ENCODE measurements at places on chromosomes 5 and 9.

DNA sequence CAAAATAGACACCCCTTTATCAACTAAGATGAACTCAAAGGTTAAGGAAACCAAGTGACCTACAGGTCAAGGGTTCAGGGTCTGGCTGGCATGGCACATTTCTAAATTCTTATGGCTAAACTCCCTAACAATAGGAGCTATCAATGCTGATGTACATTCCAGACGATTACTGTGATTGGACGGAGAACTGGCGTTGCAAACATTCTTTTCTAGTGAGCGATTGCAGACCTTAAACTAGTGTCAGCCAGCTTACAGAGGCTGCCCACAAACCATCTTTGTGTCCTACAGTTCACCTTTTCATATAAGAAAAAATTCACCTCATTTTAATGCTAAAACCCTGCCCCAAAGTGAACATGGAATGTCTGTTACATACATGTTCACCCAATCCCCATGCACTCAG, 382.9 kb downstream of the MAT2B start:
- no peaks in the 10 kb centered on the region for H3K27me3 ChIP-seq
- H3K4me3 ChIP-seq = no peak overlapping the region

DNA sequence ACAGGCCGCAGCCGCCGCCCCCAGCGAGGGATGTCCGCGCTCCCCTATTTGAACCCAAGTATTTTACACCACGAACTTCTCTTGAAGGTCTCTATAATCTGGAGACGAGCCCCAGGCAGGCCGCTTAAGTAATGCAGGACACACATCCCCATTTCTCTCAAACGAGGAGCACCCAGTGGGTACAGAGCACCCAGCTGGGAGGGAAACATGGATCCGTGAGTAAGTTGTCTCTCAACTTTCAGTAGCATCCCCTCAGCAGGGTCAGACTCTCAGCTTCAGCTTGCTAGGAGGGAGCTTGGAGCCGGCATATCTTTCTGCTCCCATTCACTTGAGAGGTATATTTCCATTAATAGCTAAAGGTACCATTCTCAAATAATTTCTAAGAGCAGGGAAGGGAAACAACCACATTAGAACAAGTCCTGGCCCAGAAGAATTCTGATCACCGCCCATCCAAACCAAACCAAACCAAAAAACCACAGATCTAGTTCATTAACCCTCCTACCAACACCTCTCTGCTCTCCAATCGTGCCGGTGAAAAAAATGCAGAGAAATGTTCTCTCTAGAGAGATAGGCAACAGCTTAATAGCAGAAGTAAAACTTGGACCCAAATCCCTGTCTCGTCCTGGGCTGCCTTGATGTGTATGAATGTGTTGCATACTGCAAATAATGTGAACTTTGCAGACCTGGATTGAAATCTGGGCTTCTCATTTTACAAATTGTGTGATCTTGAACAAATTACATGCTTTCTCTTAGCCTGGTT, 910 bp downstream of the TDRD7 start:
- H3K4me3 ChIP-seq = peak overlapping the region; percentile 73
- no peak for DNase-seq
- H3K4me1 ChIP-seq = peaks cover 21% of the 10 kb centered on the region
- H3K27me3 ChIP-seq = peaks cover 15% of the 10 kb centered on the region
- H3K36me3 ChIP-seq = no peaks in the 10 kb centered on the region
- H3K27ac ChIP-seq = peak overlapping the region; percentile 23

DNA sequence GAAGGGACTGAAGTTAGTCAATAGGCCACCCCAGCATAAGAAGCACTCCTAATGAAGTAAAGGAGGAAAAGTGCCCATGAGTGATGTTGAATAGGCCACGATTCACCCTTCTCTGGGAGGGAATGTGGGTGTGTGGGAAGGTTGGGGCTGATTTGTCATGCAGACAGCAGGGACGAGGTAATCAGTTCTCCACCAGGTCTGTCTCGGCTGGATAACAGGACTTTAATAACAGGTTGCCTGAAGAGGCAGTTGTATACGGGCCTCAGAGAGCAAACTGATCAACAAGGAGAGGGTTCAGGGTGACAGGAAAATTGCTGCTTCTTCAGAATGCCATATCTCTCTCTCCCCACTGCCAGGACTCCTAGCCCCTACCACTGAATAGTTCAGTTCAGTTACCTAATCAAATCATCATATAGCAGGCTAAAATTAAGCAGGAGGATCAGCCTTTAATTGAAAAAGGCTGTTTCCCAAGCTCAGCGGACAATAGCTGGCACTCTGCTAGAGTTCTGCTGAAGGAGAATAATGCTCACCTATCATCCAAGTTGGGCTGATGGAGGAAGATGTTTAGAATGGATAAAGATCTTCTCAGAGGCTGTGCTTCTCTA, 43.6 kb upstream of the SMIM32 start:
- H3K27me3 ChIP-seq = no peaks in the 10 kb centered on the region
- no peak overlapping the region for H3K4me3 ChIP-seq
- H3K27ac ChIP-seq = no peak overlapping the region
- no peaks in the 10 kb centered on the region for H3K4me1 ChIP-seq
- no peak for DNase-seq

- no peak for DNase-seq
- no peaks in the 10 kb centered on the region for H3K36me3 ChIP-seq
Measured at GRCh38 chr9:24801344-24801743, 255.6 kb upstream of the IZUMO3 start.

DNA sequence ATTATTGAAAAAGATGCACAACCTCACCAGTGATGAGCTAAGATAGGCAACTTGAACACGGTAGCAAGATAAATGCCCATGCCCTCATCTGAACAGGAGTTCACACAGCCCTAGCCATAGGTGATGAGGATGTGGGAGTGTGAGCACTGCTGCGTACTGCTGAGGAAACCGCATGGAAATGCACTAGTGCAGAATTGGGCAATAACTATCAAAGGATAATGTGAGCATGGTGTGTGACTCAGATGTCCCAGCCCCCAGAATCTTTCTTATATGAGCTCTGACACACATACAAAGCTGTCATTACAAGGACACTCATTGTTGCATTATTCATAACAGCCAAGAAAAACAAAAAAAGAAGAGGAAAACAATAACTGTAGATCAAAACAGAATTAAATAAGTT, 521.2 kb downstream of the IRX1 start:
- no peaks in the 10 kb centered on the region for H3K36me3 ChIP-seq
- H3K4me1 ChIP-seq = no peaks in the 10 kb centered on the region
- H3K27me3 ChIP-seq = no peaks in the 10 kb centered on the region
- no peak overlapping the region for H3K4me3 ChIP-seq
- no peak overlapping the region for H3K27ac ChIP-seq

- no peaks in the 10 kb centered on the region for H3K27me3 ChIP-seq
- DNase-seq = peak; percentile 3
- no peak overlapping the region for H3K4me3 ChIP-seq
- H3K27ac ChIP-seq = no peak overlapping the region
- H3K36me3 ChIP-seq = no peaks in the 10 kb centered on the region
Measured at GRCh38 chr9:120655005-120655622, 59.2 kb downstream of the MEGF9 start.

- no peaks in the 10 kb centered on the region for H3K27me3 ChIP-seq
- no peak overlapping the region for H3K4me3 ChIP-seq
- no peak for DNase-seq
- H3K27ac ChIP-seq = no peak overlapping the region
- peaks cover 27% of the 10 kb centered on the region for H3K4me1 ChIP-seq
Measured at GRCh38 chr9:34334337-34334824, 5.0 kb downstream of the NUDT2 start.

GRCh38 chr5:149181732-149182131, 40.4 kb downstream of the ABLIM3 start:
- H3K27me3 ChIP-seq = peaks cover 26% of the 10 kb centered on the region
- H3K27ac ChIP-seq = no peak overlapping the region
- H3K4me1 ChIP-seq = no peaks in the 10 kb centered on the region
- H3K36me3 ChIP-seq = no peaks in the 10 kb centered on the region

GRCh38 chr5:81590498-81591384, 160.2 kb downstream of the SSBP2 start:
- no peaks in the 10 kb centered on the region for H3K27me3 ChIP-seq
- H3K4me1 ChIP-seq = peaks cover 8% of the 10 kb centered on the region
- no peak for DNase-seq
- H3K4me3 ChIP-seq = no peak overlapping the region
- H3K27ac ChIP-seq = no peak overlapping the region

DNA sequence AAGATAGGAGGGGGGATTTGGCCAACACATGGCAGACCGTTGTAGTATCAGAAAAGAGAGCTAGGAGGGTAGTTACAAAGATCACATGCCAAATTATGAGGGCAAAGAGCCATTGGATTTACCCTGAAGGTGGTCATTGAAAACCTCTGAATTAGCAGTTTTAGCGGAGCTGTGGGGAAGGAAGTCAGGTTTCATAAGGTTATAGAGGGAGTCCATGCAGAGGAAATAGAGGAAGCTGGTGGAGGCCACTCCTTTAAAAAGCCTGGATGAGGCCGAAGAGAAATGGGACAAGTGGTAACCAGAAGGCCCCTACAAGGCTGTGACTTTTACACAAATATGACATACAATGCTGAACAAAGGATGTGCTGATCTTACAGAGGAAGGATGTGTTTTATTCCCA, 13.2 kb downstream of the DOCK8 start:
- H3K4me3 ChIP-seq = no peak overlapping the region
- no peaks in the 10 kb centered on the region for H3K27me3 ChIP-seq
- H3K27ac ChIP-seq = no peak overlapping the region
- DNase-seq = no peak
- H3K36me3 ChIP-seq = no peaks in the 10 kb centered on the region

- H3K27me3 ChIP-seq = peaks cover 6% of the 10 kb centered on the region
- H3K36me3 ChIP-seq = no peaks in the 10 kb centered on the region
- no peak overlapping the region for H3K27ac ChIP-seq
- no peak for DNase-seq
- H3K4me3 ChIP-seq = no peak overlapping the region
Measured at GRCh38 chr5:57432876-57433275, 49.7 kb downstream of the ACTBL2 start.

DNA sequence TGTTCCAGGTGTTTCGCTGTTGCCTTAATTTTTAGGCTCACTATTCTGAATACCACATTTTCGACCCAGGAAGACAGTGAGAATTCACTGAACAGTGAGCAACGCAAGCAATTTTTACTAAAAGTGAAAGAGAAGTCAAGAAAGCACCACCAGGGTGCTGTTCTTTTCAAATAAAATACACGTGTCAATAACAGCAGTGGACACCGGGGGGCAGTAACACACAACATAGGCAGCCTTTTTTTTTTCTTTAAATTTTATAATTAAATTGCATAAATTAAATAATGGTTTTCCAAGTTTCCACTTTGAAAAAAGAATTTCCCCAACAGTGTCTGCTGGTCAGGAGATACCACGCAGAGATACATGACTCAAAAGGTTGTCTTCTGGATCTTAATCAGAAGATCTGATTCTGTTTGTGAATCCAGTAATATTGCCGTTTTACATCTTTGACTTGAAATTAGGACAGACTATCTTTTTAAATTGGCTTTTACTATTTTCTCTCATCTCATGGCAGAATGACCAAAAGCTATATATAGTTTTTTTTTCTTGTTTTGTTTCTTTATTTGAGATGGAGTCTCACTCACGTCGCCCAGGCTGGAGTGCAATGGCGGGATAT, 47.1 kb upstream of the SH3GL2 start:
- DNase-seq = peak; percentile 60
- H3K4me1 ChIP-seq = no peaks in the 10 kb centered on the region
- H3K27me3 ChIP-seq = peaks cover 1% of the 10 kb centered on the region
- no peak overlapping the region for H3K27ac ChIP-seq

- H3K27me3 ChIP-seq = no peaks in the 10 kb centered on the region
- no peak overlapping the region for H3K4me3 ChIP-seq
- DNase-seq = no peak
- no peak overlapping the region for H3K27ac ChIP-seq
Measured at GRCh38 chr5:163276466-163276865, 160.9 kb upstream of the CCNG1 start.
